ENCODE measurements at places on chromosomes 7 and 10. TPM values are rescaled to one million over a fixed set of nuclear protein-coding genes. Genes with fewer than 3 reads are reported as not detected.
A peak's percentile ranks its signal among the peaks of the same experiment; 100 is the strongest.

DNA sequence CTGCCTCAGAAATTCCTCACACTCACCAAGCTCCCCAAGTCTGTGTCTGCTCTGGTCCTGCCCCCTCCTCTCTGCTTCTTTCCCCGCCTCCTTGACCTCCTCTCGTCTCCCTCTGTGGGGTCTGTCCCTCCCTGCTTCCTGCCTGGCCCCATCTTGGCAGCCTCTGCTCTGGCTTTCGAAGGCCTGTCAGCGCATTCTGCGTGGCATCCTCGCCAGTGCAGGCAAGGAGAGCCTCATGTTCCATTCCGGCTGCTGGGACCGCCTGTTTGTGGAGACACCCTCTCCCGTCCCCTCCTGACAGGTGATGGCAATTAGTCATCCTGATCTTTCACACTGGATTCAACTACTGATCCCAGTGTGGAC, 51.7 kb upstream of the COL13A1 start:
- DNase-seq, result no peak

- no peak for DNase-seq
Observed at GRCh38 chr10:51300617-51301304, 226.5 kb downstream of the PRKG1 start.

GRCh38 chr10:241451-241850, 106.2 kb downstream of the ZMYND11 start:
- DNase-seq, result no peak

Gene AKR1C4
- total RNA-seq, result not detected

Gene PSD
- 0.23 TPM for total RNA-seq

DNA sequence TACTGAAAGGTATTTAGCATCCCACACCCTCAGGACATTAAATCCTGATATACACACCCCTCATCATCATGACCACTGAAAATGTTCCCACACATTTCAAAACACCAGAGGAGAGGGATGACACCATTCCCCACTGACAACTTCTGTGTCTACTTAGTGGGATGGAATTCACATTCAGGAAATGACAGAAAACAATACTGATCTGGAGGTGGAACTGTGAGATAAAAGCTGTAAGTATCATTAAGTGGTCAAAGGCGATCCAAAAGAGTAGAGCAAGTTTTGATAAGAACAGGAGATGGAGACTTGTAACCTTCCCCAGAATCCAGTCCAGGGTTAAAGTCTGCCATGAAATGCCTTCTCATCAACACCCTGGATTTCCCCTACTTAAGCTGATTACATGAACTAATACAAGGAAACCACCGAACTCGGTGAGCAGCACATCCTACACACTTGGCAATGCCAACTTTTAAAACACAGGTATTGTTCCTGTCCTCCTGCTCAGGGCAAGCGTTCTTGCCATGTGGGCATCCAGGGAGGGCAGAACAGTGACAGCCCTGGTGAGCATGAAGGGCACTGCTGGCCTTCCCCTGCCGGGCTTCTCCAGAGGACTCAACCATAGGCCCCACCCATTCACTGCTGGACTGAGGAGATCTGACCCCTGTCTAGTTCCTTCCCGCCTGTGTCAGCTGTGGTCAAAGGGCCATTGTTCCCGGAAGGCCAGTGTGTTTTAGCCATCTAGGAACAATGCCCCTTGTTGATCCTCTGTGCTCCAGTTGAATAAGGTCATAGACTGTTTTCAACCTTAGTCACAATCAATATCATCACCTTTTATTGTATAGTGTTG, 85.0 kb downstream of the SGMS1 start:
- DNase-seq, result no peak

Gene TMEM248
- 61.1 TPM for total RNA-seq

Gene CACUL1
- 27.6 TPM for total RNA-seq

DNA sequence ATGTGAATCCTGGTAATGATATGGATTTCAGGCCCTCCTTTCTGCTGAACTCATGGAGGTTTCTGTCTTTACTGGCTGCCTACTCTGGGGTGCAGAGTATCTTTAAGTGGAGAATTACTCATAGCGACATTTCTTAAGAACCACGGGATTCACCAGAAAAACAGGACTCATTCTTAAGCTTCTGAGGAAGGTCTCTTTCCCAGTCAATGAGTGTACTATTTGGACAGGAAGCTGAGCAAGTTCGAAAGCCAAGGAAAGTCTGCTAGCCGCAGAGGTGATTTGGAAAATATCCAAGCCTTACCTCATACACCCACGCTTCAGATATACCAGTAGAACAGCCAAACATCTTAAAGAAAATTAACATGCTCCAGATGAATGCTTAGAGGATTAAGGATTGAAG, 377.6 kb upstream of the MYO3A start:
- DNase-seq, result peak; percentile 71

- no peak for DNase-seq
Observed at GRCh38 chr7:82742163-82742562, 298.6 kb upstream of the CACNA2D1 start.

- no peak for DNase-seq
Observed at GRCh38 chr10:56551037-56551436, 190.0 kb upstream of the ZWINT start.

DNA sequence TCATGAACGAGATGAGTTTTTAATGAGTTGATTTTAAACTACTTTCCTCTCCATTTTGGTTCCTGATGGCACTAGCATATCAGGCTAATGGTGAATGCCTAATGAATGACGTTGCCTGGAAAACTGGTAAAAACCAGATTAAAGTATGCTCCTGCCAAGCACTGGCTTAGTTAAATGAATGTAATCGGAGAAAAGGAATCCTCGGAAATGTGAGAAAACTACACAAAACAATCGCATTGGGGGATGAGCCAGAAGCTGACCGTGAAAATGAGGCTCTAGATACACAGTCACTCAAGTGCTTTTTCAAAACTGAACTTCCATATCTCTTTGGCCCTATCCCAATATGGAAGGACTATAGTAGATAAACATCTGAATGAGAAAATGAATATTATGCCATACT, 153.8 kb upstream of the COL1A2 start:
- no peak for DNase-seq

DNA sequence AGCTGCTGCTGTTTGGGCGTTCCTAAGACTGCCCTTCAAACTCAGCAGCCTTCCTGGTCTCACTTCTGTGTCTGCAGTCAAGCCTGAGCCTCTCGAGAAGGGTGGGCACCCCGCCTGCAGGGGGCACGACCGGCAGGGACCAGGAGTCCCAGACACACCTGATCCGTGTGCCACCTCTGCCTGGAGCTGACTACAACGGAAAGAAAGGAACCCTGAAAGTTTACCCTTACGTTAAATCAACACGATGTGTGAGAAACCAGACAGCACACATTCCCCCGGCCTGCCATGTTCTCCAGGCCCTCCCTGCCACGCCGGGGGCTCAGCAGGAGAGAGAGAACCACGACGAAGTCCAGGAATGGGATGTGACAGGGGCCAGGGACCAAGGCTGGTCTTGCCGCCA, 5.0 kb downstream of the MAD1L1 start:
- no peak for DNase-seq

Gene FKBP6
- not detected for total RNA-seq

GRCh38 chr7:135257790-135258189, 24.2 kb downstream of the STRA8 start:
- DNase-seq, result no peak

Gene CDK14
- 8.2 TPM for total RNA-seq

Gene DRGX
- total RNA-seq, result 0.33 TPM

- DNase-seq, result no peak
Observed at GRCh38 chr10:86073199-86073977, 293.2 kb downstream of the GRID1 start.

DNA sequence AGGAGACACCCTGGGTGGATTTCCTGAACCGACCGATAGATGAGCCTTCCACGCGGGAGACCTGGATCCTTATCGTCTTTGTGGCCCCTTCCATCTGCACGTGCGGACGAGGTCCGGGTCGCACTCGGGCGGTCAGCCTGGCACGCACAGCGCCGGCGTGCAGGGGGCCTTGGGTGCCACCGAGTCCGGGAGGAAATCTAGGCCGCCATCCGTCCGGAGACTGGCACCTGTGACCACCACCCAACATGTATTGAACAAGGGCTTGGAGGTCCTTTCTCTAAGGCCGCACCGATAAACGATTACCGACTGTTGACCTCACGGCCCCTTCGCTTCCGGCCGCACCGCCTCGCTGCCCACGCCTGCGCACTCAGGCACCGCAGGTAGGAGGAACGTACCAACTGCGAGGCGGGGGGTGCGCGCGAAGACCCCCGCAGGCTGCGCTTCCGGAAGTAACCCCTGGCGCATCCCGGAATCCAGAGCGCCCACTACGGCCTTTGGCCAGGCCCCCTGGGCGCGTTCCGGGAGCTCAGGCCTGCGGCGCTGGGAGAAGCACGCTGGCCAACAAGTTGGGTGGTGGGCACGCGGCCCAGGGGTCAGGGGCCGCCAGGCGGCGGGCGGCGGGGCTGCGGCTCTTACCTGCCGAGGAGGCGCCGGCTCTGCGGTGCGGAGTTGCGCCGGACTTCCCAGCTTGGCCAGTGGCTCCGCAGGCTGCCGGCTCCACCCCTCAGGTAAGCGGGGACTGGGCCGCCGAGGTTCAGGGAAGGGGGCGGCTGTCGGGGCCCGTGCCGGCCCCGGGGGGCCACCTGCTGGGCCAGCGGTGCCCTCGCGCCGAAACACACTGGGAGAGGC, at the start of the genes ACTR3C and LRRC61:
Gene ACTR3C (minus strand): TSS at position 713 of the 849 bp plus-strand sequence. CDS start 28,249 bp downstream, outside the sequence.
Gene LRRC61 (plus strand): TSS at position 523 of the 849 bp plus-strand sequence. CDS start 13,507 bp downstream, outside the sequence.
- peak; percentile 39 for DNase-seq

Gene COBL
- 8.8 TPM for total RNA-seq

DNA sequence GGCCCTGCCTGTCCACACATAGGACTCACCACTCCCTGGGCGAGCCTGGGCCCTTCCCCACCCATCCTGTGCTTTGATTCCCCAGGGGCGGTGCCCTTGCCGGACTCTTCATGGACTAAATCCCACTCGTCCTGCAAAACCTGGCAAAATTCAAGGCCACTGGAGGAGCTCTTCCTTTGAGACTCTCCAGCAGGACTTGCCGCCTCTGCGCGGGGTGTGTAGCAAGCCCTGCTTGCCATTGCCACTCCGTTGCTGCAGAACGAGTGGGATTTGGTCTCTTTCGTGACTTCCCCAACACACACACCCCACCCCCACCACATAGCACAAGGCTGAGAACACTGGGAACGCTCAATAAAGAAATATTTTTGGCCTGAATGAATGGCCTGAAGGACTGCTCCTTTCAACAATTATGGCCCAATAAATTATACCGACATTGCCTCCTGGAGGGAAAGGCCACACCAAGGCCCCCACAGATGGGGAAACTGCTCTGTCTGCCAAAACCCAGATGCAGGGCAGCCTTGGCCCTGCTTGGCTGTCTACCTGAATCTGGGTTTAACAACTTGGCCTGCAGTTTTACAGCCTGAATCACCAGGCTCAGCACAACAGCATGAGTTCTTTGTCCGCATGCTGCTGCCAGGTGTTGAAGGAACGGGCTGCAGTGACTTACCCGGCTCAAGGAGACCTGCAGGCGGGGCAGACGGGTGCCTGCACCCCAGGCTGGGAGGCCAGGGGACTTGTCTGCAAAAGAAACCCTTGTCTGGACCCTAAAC, 72.8 kb upstream of the KAT6B start:
- peak; percentile 100 for DNase-seq

- DNase-seq, result peak; percentile 73
Observed at GRCh38 chr7:76358481-76359110, at the start of gene YWHAG. TSS of gene YWHAG (minus strand) at chr7:76358991. CDS start at chr7:76358808, 183 bp downstream.

Data from PC-3 (cell line).